ENCODE measurements at places on chromosomes 13 and 19. TPM values are rescaled to one million over a fixed set of nuclear protein-coding genes. Genes with fewer than 3 reads are reported as not detected.

PLEKHA4 gene
- 7.8 TPM for total RNA-seq

NLRP11 gene
- total RNA-seq, result not detected

KLK12 gene
- not detected for total RNA-seq

S1PR4 gene
- 2.4 TPM for total RNA-seq

ZNF541 gene
- 0.44 TPM for total RNA-seq

SLC39A3 gene
- total RNA-seq, result 25.4 TPM

LYPD3 gene
- total RNA-seq, result 0.34 TPM

PRODH2 gene
- not detected for total RNA-seq

ZNF763 gene
- total RNA-seq, result 3.8 TPM

GPR32 gene
- not detected for total RNA-seq

RAB11B gene
- total RNA-seq, result 29.4 TPM

TUBA3C gene
- total RNA-seq, result not detected

RNASEH2B gene
- total RNA-seq, result 40.4 TPM

LIG1 gene
- total RNA-seq, result 9.0 TPM

RETN gene
- total RNA-seq, result not detected

CEACAM7 gene
- 1.3 TPM for total RNA-seq

MATK gene
- 2.9 TPM for total RNA-seq

NDUFA11 gene
- total RNA-seq, result 197 TPM

FFAR3 gene
- total RNA-seq, result 4.3 TPM

DAND5 gene
- not detected for total RNA-seq

KCNN4 gene
- 0.57 TPM for total RNA-seq

FLT3LG gene
- 5.3 TPM for total RNA-seq

EXOC3L2 gene
- total RNA-seq, result 0.51 TPM

CD70 gene
- total RNA-seq, result not detected

FGF22 gene
- total RNA-seq, result not detected

EFNA2 gene
- not detected for total RNA-seq

KLK4 gene
- not detected for total RNA-seq

ARRDC5 gene
- total RNA-seq, result 0.33 TPM

CYSLTR2 gene
- total RNA-seq, result 0.33 TPM

TRPM4 gene
- 6.5 TPM for total RNA-seq

SBSN gene
- not detected for total RNA-seq

C3 gene
- 262 TPM for total RNA-seq

ZNF667 gene
- total RNA-seq, result 4.2 TPM
